ENCODE measurements at places on chromosomes 7 and 10.

DNA sequence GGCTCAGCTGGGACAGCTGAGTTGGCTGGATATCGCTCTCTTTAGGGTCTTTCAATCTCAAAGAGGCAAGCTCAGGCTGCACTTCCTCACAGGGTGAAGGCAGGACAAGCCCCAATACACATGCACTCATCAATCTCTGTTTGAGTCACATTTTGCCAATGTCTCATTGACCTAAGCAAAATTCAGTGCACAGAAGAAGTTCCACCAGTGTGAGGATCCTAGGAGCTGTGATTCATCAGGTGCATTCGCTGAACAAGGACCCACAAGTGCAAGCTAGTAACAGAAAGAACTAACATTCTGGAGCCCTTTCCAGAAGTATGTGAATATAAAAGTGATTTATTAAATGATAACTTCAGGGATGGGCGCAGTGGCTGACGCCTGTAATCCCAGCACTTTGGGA lies 477.2 kb downstream of the GPAM start:
- DNase-seq: no peak

DNA sequence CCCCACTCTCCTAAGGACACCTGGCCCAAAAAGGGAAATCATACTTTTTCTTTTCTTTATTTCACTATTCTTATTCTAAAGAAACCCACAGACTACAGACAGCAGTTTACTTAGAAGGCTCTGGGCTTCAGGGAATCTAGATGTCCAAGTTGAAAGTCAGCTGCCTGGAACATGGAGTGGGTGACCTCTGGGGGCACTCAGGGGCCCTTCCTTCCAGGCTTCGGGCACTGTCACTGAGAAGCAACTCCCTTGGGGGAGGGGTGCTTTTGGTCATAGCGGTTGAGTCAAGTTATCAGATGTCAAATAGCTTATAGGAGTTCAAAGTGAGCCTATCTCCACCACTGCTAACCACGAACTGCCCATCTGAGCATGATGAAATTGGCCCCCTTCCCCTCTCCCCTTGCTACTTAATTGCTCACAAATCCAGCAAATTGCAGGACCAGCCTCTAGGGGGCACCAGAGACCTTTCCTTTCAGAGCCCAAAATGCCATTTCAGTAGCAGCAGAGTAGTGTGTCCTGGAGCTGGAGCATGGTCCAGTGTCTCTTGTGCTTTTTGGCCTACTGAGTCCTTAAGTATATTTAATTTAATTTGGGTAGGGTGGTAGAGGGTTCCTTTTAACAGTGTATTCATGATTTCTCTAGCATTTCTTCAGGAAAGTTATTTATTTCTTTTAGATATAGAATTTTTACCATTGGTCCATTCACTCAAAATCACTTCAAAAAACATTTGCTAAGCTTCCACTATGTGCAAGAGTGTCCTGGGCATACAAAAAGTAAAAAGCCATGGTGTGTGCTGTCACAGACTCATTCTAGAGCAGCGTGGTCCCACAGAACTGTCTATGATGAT lies 463.8 kb downstream of the KCNMA1 start:
- DNase-seq: peak; percentile 91

DNA sequence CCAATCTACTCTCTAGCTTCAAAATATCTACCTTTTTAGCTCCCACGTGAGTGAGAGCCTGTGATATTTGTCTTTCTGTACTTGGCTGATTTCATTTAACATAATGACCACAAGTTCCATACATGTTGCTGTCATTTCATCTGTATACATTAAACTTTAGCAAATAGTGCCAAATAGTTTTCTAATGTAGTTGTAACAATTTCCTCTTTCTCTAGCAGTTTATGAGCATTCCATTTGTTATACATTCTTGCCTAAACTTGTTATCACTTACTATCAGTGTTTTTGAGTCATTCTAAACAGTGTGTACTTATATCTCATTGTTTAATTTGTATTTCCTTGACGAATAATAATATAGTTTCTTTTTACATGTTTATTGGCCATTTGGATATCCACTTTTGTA lies 77.2 kb downstream of the NEUROD6 start:
- DNase-seq: no peak

DNA sequence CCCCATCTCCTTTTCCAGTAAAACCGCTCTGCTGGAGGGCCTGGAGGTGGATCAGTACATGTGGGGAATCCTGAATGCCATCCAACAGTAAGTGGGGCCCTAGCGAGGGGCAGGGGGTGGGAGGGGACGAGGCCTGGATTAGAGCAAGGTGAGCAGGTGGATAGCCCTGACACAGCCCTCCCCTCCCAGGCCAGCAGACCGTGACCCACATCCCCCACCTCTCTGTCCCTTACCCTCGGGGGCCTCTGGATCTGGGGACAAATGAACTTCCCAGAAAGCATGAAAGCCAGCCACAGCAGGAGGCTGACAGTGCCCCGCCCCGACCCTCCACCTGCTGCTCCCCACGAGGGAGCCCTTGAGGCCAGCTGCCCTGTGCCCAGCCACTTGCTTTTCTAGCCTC lies 41.8 kb upstream of the PPIF start:
- DNase-seq: no peak

DNA sequence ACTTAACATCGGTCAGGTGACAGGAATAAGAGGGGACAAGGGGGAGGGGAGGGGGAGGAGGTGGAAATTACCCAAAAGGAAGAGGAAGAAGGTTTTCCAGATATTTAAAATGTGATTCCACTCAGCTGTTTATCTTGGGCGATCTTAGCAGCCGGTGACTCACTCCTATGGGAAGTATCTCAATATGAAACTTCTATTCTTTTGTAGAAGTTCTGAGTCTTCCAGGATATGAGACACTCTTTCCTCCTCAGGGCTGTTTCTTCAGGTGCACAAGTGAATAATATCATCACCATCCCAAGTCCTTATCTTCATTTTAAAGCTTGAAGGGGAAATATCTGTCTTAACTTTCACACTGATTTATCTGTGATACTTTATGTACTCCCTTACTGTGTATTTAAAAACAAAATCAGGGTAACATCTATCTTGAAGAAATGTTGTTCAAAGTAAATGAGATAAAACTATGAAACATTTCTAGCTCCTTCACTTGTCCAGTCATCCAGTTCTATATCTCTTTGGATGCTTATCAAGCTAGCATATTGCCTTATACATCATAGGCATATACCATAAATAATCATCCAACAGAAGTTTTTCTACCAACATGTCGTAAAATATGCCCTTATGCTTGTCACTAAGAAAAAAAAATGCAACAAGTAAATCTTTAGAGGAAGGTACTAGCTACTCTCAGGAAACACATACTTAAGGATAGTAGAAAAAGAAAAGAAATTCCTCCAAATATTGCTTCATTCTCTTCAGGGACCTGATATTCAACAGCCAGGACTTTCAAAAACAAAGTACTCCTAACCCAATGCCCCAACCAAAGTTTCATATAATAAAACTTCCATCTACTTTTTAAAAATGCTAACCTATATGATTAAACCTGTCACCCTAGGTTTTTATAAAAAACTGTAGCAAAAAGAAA lies 13.7 kb downstream of the DOCK4 start:
- no peak for DNase-seq

GRCh38 chr10:92544296-92544695 lies 29.6 kb downstream of the IDE start:
- peak; percentile 83 for DNase-seq

- peak; percentile 68 for DNase-seq
Measured at GRCh38 chr7:12490107-12490688, 80.3 kb upstream of the SCIN start.

- no peak for DNase-seq
Measured at GRCh38 chr10:11482306-11482705, 129.1 kb downstream of the USP6NL start.

DNA sequence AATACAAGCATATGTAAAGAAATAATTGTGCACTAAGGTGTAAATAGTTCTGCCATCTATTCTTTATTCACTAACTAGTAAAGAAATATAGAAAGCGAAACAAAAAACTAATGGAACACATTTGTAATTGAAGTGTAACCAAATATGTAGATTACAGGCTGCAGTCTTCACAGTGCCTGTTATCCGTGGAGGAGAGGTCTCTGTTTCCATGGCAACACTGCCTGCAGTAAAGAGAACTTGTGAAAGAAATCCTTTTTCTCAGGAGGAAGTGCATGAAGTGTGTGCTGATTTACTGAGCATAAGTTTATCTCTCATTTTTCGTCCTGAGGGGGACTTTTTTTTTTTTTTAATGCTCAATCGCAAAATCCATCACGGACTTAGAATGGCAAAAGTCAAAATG lies 102.5 kb downstream of the APBB1IP start:
- peak; percentile 31 for DNase-seq

DNA sequence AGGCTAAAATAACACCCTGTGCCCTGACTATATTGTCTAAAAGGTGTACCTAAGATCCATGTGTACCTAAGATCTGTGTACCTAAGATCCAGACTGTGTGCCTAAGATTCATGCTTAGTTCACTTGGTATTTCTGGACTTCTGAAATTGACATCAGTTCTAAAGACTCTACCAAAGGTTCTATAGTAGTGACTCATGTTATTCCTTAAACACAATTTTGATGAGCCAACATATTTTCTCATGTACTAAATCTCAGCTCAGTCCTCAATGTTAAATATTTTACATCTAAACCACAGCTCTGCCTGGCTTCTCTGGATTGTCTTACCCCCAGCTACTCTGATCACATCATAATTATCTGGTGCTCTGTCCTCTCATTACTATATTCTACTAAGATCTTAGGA lies 802.3 kb upstream of the SORCS1 start:
- DNase-seq: no peak

- peak; percentile 72 for DNase-seq
Measured at GRCh38 chr10:12252882-12253546, 57.0 kb downstream of the CDC123 start.

DNA sequence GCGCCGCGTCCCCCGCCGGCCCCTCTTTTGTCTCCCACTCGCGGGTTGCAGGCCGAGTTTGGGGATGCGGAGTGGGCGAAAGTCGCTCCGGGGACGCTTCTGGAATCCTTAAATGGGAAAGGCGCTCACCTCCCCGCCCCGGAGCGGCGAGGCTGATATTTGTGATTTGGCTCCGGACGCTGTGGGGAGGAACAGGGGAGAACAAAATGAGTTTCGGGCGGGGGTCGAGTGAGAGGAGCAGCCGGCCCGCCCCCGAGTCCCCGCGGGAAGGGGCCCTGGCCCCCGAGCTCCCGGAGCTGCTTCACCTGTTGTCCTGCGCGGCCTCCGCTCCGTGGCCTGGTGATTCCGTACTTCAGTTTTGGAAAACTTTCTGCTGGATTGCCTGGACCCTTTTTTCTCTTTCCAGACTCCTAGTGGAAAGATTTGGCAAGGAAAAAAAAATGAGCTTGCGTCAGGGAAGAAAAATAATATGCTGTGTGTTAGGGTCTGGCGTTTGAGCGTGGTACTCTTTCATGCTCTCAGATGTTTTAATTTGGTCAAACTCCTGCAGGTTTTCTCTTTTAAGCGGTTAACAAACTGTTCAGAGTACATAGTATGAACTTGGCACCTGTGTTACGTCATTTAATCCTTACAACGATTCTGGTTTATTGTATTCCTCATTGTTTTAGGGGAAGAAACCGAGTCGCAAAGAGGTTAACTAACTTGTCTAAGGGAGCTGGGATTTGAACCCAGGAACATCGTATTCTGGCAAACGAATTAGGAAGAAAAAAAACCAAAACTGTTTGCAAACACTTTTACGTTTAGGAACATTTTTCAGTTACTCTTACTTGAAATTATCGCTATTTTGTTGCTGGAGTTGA lies 924 bp downstream of the BMPR1A start:
- no peak for DNase-seq

DNA sequence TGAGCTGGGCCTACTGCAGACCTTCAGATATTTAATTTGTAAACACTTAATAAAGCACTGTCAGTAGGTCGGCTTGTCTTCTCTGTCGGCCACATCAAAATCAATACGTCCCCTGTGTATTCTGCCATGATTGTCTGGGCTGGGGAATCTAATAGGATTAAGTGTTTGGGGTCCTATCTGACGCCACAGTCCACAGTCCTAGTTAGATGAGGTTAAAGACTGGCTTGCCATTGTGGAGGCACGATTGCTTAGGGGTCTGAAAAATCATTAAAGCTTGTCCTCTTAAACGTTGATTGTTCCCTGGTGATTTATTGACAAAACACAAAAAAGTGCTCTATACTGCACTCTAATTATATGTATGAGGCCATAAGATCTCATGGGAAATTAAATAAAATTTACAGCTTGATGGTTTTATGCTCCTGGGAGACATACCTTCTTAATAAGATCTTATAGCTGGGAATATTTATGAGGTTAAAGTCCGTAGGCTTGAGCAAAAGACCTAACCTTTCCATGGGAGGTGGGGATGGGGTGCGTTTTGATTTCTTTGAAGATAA lies 650.3 kb upstream of the GALNT17 start:
- no peak for DNase-seq

- DNase-seq: peak; percentile 47
Measured at GRCh38 chr7:50308532-50309385, 4.2 kb downstream of the IKZF1 start.

- DNase-seq: peak; percentile 71
Measured at GRCh38 chr7:83976302-83976701, 218.3 kb downstream of the SEMA3A start.

DNA sequence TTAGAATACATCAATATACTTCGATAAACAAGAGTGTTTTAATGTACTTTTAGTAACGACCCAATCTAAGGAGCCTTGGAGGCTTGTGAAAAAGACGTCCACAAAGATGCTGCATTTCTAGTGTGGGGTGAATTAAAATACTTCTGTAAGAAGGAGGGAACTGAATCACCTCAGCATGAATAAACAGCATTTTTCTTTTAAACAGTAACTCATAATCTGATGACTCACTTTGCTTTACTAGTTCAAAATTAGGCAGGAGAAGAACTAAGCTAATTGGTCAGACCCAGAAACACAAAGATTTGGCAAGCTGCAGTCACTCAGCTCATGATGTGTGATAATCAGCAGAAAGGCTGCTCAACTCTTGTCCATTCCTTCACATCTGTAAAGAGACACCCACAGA lies 24.2 kb downstream of the NCOA4 start:
- no peak for DNase-seq

DNA sequence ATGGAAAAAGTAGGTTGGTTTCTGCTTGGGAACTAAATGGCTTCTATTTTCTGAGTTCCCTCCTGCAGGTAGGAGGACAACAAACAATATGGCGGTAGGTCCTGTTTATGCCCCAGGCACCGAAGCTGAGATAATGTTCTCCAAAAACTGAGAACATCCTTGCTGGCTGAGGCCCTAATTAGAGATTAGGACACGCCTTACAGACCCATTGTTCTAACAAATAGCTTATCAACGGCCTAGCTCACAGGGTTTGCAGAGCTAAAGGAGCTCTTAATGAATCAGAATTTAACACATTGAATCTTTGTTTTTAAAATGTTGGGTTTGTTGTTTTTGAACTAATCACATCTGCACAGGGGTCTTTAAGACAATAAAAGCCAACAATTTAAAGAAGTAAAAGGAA lies 37.0 kb downstream of the HTR5A start:
- DNase-seq: no peak

- DNase-seq: no peak
Measured at GRCh38 chr7:47804767-47805545, 143.3 kb downstream of the PKD1L1 start.
